ENCODE measurements at places on chromosomes 3 and 15. TPM values are rescaled to one million over a fixed set of nuclear protein-coding genes. Genes with fewer than 3 reads are reported as not detected.

Gene GOLGA8S
- 0.33 TPM for total RNA-seq

Gene DAPK2
- 8.5 TPM for total RNA-seq

DNA sequence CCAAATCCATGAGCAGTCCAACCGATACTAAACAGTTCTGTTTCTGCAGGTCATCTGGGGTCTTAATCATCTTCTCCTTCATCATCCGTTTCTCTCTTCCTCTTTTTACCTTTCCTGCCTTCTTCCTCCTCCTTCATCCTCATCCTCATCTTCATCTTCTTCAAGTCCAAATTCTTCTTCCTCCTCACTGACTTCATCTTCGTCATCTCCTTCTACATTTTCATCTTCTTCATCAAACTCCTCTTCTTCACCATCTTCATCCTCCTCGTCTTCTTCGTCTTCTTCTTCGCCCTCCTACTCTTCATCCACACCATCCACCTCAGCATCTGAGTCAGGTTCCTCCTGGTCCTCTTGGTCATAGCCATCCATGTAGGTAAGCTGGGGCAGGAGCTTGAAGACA, 14.2 kb upstream of the COMMD4 start:
- no peak overlapping the region for H3K27ac ChIP-seq
- no peaks in the 10 kb centered on the region for H3K36me3 ChIP-seq
- no peak for DNase-seq
- no peaks in the 10 kb centered on the region for H3K4me1 ChIP-seq
- H3K4me3 ChIP-seq, result no peak overlapping the region
- peaks cover 14% of the 10 kb centered on the region for H3K27me3 ChIP-seq

GRCh38 chr15:63331456-63331855, 50.2 kb downstream of the CA12 start:
- peaks cover 3% of the 10 kb centered on the region for H3K4me1 ChIP-seq
- H3K27me3 ChIP-seq, result no peaks in the 10 kb centered on the region
- DNase-seq, result no peak
- H3K36me3 ChIP-seq, result no peaks in the 10 kb centered on the region

GRCh38 chr3:48042071-48042760, 26.0 kb upstream of the MAP4 start:
- DNase-seq, result no peak
- H3K4me3 ChIP-seq, result no peak overlapping the region
- peak overlapping the region; percentile 78 for H3K27ac ChIP-seq
- peaks cover 2% of the 10 kb centered on the region for H3K36me3 ChIP-seq
- H3K27me3 ChIP-seq, result no peaks in the 10 kb centered on the region

Gene CCNDBP1
- total RNA-seq, result 29.5 TPM

- peaks cover 4% of the 10 kb centered on the region for H3K27me3 ChIP-seq
- H3K36me3 ChIP-seq, result peaks cover 99% of the 10 kb centered on the region
- H3K4me3 ChIP-seq, result no peak overlapping the region
- H3K27ac ChIP-seq, result no peak overlapping the region
- DNase-seq, result no peak
- no peaks in the 10 kb centered on the region for H3K4me1 ChIP-seq
Measured at GRCh38 chr15:25061808-25062550, 107.2 kb downstream of the SNRPN start.

Gene MESP2
- 0.36 TPM for total RNA-seq

- DNase-seq, result no peak
- H3K4me1 ChIP-seq, result no peaks in the 10 kb centered on the region
- no peaks in the 10 kb centered on the region for H3K27me3 ChIP-seq
Measured at GRCh38 chr3:120637851-120638559, 41.9 kb downstream of the NDUFB4 start.

Gene OR5H6
- not detected for total RNA-seq

- peaks cover 3% of the 10 kb centered on the region for H3K4me1 ChIP-seq
- H3K36me3 ChIP-seq, result no peaks in the 10 kb centered on the region
- H3K27ac ChIP-seq, result no peak overlapping the region
- H3K4me3 ChIP-seq, result no peak overlapping the region
- DNase-seq, result no peak
Measured at GRCh38 chr3:132225664-132226063, 91.5 kb upstream of the ACP3 start.

- H3K4me1 ChIP-seq, result peaks cover 5% of the 10 kb centered on the region
- no peak overlapping the region for H3K27ac ChIP-seq
Measured at GRCh38 chr15:31758126-31758525, 272.2 kb upstream of the CHRNA7 start.

Gene FMN1
- total RNA-seq, result 0.09 TPM

DNA sequence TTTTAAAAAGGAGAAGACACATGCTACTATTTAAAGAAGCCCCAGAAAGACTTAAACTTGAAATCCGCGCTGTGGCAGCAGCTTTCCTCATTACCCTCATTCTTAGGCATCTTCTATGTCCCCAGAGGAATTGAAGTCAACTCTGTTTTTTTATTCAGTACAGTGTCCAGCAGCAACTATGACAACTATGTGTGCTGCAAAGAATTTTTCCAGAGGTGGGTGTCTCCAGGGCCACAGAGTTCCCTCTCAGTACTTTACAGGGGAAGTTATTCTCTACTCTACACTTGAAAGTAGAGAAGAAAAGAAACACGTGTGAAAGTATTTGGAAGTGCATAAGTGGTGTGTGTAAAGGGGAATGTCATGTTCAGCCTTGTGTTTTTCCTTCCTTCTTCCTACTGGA, 32.0 kb downstream of the GATM start:
- no peaks in the 10 kb centered on the region for H3K4me1 ChIP-seq
- H3K27ac ChIP-seq, result no peak overlapping the region
- no peak for DNase-seq

GRCh38 chr3:111545349-111545748, 3.4 kb downstream of the CD96 start:
- H3K36me3 ChIP-seq, result no peaks in the 10 kb centered on the region
- no peak overlapping the region for H3K4me3 ChIP-seq
- H3K27me3 ChIP-seq, result no peaks in the 10 kb centered on the region
- peaks cover 7% of the 10 kb centered on the region for H3K4me1 ChIP-seq
- H3K27ac ChIP-seq, result no peak overlapping the region

DNA sequence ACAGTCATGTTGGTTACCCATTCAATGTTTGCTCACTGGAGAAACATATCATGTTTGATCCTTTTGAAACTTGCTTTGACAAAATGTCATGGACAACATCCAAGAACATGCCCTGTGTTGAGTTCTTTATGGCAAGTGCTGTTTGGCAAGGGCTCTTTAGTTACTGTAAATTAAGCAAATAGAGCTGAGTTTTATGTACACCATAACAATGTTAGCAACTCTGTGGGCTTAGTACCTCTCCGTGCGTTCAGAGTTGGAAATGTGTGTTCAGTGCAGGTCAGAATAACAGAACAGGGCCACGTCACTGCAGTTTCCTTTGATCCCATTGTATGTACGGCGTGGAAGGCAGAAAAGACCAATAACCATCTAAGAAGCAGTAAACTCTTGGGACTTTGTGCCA, 132.5 kb downstream of the MYRIP start:
- H3K36me3 ChIP-seq, result no peaks in the 10 kb centered on the region
- H3K4me3 ChIP-seq, result no peak overlapping the region
- no peak for DNase-seq
- no peaks in the 10 kb centered on the region for H3K27me3 ChIP-seq
- H3K27ac ChIP-seq, result no peak overlapping the region

GRCh38 chr3:117103675-117104074, 394.1 kb downstream of the TUSC7 start:
- no peak overlapping the region for H3K27ac ChIP-seq
- peaks cover 5% of the 10 kb centered on the region for H3K4me1 ChIP-seq
- no peaks in the 10 kb centered on the region for H3K36me3 ChIP-seq

Gene GOLGA8G
- not detected for total RNA-seq

DNA sequence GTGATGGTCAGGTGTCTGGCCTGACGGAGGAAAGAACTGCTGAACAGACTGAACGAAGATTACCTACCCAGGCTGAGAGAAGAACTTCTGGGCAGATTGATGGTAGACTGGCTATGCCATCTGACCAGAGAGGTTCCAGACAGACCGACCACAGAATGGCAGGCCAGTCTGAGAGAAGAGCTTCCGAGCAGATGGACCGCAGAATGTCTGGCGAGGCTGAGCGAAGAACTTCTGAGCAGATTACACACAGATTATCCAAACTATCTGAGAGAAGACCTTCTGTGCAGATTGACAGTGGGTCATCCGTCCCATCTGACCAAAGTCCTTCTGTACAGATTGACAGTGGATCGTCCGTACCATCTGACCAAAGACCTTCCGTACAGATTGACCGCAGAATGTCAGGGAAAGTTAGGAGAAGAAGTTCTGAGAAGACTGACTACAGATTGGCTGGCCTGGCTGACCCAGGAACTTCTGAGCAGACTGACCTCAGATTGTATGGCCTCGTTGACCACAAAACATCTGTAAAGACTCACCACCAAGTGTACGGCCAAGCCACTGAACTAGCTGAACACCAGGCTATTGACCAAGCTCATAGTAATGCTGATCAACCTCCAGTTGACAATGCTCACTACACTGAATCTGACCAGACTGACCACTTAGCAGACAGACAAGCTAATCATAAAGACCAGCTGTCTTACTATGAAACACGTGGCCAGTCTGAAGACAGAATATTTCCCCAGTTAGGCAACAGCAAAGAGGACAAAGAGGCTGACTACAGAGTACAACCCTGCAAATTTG, 812 bp downstream of the TEX55 start:
- H3K4me3 ChIP-seq, result no peak overlapping the region
- H3K4me1 ChIP-seq, result no peaks in the 10 kb centered on the region
- H3K27ac ChIP-seq, result no peak overlapping the region
- no peak for DNase-seq
- no peaks in the 10 kb centered on the region for H3K36me3 ChIP-seq

Gene PDZRN3
- total RNA-seq, result 12.2 TPM

DNA sequence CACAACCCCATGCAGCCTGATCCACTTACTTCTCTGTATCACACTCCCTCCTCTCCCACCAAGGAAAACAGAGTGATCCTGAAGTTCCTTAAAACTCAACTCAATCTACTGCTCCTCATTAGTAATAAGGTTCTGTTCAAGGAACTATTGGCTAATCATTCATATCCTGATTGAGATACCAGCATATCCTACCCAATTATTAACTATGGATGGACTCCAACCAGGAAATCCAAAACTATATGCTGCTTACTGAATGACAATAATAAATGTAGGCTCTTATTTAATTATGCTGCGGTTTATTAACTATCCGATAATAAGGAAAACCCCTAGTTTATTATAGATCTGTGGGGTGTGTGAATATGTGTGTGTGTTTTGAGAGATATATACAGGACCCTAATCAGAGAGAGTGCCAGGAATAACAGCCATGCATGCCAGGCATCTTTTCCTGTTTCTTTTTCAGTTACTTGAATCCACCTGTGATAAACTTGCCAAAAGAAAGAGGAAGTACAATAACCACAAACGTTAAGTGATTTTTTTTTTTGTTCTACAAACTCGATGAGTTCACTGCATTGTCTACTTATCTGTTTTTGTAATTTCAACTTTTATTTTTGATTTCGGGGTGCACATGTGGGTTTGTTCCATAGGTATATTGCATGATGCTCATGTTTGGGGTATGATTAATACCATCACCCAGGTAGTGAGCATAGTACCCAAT, 1031.7 kb upstream of the CFAP20DC start:
- H3K27me3 ChIP-seq, result no peaks in the 10 kb centered on the region
- no peak overlapping the region for H3K4me3 ChIP-seq
- peaks cover 14% of the 10 kb centered on the region for H3K4me1 ChIP-seq
- no peak for DNase-seq
- H3K36me3 ChIP-seq, result no peaks in the 10 kb centered on the region

GRCh38 chr3:11514191-11514821, 129.4 kb downstream of the VGLL4 start:
- peaks cover 41% of the 10 kb centered on the region for H3K4me1 ChIP-seq
- no peaks in the 10 kb centered on the region for H3K27me3 ChIP-seq
- peak overlapping the region; percentile 14 for H3K4me3 ChIP-seq
- peaks cover 10% of the 10 kb centered on the region for H3K36me3 ChIP-seq

- H3K4me1 ChIP-seq, result peaks cover 37% of the 10 kb centered on the region
- no peak overlapping the region for H3K27ac ChIP-seq
- H3K36me3 ChIP-seq, result no peaks in the 10 kb centered on the region
- DNase-seq, result no peak
- H3K27me3 ChIP-seq, result no peaks in the 10 kb centered on the region
- H3K4me3 ChIP-seq, result no peak overlapping the region
Measured at GRCh38 chr3:65858749-65859148, 180.0 kb downstream of the MAGI1 start.

Gene MED12L
- 12.8 TPM for total RNA-seq

DNA sequence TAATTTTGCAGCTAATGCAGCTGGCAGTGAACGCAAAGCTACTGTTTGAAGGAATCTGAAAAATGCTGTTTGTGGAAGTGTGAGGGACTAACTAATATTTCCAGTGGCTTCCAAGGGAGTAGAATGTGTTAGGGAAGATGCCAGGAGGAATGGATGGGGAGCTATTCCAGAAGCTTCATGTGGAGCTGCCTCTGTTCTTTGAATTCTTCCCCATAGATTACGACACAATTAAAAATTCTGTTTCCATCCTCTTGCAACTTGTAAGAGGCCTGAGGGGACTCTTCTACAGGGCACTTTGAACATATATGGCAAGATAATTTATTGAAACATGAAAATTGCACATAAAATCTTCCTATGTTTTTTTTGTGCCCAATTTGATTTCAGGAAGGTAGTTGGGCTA, 74.3 kb upstream of the CTXND1 start:
- no peaks in the 10 kb centered on the region for H3K27me3 ChIP-seq
- H3K27ac ChIP-seq, result no peak overlapping the region
- peaks cover 2% of the 10 kb centered on the region for H3K36me3 ChIP-seq
- peaks cover 13% of the 10 kb centered on the region for H3K4me1 ChIP-seq

- no peak overlapping the region for H3K4me3 ChIP-seq
- no peaks in the 10 kb centered on the region for H3K27me3 ChIP-seq
- peak overlapping the region; percentile 10 for H3K27ac ChIP-seq
- H3K4me1 ChIP-seq, result peaks cover 20% of the 10 kb centered on the region
Measured at GRCh38 chr15:69275933-69276560, 22.7 kb upstream of the PAQR5 start.

- no peaks in the 10 kb centered on the region for H3K27me3 ChIP-seq
- H3K36me3 ChIP-seq, result peaks cover 9% of the 10 kb centered on the region
- no peaks in the 10 kb centered on the region for H3K4me1 ChIP-seq
- no peak for DNase-seq
- H3K4me3 ChIP-seq, result no peak overlapping the region
Measured at GRCh38 chr3:161096771-161097367, 8.3 kb downstream of the B3GALNT1 start.

- DNase-seq, result no peak
- H3K36me3 ChIP-seq, result peaks cover 4% of the 10 kb centered on the region
- H3K4me3 ChIP-seq, result no peak overlapping the region
- H3K27ac ChIP-seq, result no peak overlapping the region
- H3K27me3 ChIP-seq, result no peaks in the 10 kb centered on the region
Measured at GRCh38 chr3:135980343-135980742, 14.8 kb downstream of the PPP2R3A start.

DNA sequence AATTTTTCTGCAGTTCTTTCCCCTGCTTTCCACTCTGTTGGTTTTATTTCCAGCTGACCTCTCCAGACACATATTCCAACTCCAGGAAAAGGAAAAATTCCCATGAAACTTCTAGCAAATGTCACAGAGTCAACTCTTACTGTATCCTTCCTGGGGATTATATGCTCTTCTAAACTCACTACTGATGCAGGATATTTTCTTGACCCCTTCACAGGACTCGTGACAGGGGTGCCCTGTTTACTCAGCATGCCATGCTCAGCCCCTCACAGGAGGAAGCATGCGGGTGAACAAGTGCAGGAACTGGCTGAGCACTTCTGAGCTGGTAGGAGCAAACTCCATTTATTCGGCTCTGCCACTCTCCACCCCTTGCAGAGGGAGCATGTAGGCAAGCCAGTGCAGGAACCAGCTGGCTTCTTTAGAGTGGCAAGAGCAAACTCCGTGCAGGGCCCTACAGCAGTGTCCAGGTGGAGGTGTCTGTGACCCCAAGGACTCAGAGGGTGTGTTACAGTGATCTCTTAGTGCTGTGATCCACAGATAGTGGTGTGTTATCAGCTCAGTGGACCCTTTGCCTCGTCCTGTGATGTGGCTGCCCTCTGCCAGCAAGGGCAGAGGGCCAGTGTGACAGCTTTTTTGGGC, 413.6 kb upstream of the GRM7 start:
- peaks cover 8% of the 10 kb centered on the region for H3K4me1 ChIP-seq
- no peak for DNase-seq
- no peak overlapping the region for H3K4me3 ChIP-seq
- H3K27ac ChIP-seq, result no peak overlapping the region
- no peaks in the 10 kb centered on the region for H3K36me3 ChIP-seq

Gene FILIP1L
- total RNA-seq, result 9.8 TPM
